AG09319 (cell line): ENCODE measurements at places on chromosomes 11 and 22.

DNA sequence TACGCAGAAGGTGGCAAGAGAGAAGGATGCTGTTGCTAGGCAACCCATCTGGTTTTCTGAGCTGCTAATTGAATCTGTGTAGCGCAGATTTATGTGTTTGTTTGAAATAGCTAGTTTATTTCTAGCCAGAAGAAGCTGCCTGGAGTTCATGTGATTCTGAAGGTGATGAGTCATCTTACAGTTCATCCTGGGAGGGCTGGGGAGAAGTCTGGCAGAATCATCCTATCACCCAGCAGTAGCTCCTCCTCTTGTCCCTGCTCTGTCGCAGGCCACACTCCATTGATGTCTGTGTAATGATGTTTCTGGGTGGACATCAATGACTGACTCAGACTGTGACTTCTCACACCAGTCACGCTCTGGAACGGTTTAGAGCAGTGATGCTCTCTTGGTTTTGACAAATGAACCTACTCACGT lies 4.8 kb upstream of the FBXO7 start:
- DNase-seq: peak; percentile 7

DNA sequence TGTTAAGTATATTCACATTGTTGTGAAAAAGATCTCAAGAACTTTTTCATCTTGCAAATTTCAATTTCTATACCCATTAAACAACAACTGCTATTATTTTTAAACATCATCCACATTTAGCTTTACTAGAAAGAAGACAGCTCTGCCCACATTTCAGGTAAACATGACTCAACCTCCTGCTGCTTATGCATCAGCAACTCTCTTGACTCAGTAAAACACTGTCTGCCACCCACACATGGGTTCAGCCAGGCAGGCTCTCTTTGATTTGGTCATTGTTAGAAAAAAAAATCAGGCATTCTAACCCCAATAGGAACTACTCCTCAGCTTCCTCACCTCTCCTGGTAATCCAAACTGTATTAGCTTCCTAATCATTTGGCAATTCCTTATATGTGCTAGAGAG lies 5.1 kb upstream of the ENDOD1 start:
- no peak for DNase-seq

- no peak for DNase-seq
These were observed 349.2 kb downstream of the AASDHPPT start for GRCh38 chr11:106426696-106427095.

GRCh38 chr11:121711939-121712338 lies 259.2 kb upstream of the SORL1-AS1 start:
- no peak for DNase-seq

- peak; percentile 44 for DNase-seq
These were observed 15.5 kb upstream of the TMPRSS5 start for GRCh38 chr11:113721462-113722066.

GRCh38 chr11:93945596-93945995 lies 75.6 kb upstream of the HEPHL1 start:
- no peak for DNase-seq

DNA sequence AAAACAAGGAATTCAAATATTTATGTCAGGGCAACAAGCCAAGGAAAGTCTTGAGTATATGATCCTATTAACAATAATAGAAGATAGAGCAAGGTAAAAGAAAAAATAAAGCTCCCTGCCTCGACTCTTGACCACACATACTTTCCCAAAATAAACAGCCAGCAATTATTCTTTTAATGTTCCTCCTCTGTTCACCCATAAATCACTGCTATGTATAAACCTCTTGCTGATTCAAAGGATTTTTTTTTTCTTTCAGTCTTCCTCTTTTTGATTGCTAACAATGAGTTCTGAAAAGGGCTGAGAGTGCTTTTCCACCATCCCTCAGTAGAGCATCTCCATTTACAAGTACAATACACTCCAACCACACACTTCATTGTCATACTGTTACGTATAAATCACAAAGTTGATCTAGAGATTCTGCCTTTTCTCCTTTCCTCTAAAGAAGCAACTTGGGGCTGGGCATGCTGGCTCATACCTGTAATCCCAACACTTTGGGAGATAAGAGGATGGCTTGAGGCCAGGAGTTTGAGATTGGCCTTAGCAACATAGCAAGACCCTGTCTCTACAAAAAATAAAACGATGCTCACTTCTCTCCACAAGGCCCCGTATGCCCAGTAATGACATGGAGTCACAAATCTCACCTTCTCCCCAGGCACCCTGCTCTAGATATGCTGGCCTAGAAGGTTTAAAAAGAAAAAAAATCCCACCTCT lies 24.0 kb downstream of the RAB30 start:
- DNase-seq: no peak

DNA sequence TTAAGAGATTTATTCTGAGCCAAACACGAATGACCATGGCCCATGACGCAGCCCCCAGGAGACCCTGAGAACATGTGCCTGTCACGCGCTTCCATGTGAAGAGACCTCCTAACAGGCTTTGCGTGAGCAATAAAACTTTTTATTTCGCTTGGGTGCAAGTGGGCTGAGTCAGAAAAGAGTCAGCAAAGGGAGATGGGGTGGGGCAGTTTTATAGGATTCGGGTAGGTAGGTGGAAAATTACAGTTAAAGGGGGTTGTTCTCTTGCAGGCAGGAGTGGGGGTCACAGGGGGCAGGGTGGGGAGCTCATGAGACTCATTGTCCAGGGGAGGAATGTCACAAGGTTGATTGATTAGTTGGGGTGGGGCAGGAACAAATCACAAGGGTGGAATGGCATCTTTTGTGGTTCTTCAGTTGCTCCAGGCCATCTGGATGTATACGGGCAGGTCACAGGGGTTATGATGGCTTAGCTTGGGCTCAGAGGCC lies 77.2 kb upstream of the FTH1 start:
- no peak for DNase-seq

DNA sequence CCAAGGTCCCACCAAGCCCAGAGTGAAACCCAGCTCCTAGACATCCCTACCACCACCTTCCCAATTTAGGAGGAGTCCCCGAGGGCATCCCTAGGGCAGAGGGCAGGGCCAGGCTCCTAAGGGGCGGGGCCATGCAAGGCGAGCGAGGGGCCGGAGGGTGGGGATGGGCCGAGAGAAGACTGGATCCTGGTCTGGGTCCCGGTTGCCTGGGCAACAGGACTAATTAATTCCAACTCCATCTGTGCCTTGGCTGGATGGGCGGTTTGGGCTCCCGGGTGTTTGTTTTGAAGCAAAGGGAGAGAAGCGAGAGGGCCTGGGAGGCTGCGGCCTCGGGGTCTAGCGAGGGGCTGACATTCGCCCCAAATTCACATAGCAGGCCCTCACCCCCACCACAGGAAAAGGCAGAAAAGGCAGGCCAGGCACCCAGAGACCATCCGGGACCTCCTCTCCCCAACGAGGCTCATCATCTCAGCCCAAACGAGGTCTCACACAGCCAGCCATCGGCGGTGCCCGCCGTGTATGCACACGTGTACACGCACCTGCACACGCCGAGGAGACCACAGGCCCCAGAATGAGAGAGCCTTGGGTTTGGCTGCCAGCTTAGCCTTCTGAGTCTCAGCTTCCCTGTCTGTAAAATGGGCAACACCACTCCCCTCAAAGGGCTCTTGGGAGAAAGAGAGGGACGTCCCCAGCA lies 23.9 kb downstream of the ELFN2 start:
- no peak for DNase-seq

DNA sequence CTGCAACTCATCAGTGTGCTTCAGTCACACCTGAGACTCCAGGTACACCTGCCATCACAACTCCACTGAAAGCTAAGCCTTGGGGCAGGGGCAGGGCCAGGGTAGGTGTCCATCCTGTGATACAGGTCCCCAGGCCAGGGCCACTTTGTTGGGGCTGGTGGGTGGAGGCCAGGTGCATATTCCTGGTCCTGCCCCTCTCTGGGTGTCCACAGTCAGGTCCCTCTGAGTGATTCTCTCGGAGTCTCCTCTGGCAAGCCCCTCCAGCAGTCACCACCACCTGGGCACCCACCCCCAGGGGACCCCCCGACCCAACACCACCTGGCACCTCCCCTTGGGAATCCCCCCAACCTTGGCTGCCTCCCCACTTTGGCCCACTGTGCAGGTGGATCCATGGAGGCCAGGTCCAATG lies 9.5 kb upstream of the ACR start:
- DNase-seq: no peak

DNA sequence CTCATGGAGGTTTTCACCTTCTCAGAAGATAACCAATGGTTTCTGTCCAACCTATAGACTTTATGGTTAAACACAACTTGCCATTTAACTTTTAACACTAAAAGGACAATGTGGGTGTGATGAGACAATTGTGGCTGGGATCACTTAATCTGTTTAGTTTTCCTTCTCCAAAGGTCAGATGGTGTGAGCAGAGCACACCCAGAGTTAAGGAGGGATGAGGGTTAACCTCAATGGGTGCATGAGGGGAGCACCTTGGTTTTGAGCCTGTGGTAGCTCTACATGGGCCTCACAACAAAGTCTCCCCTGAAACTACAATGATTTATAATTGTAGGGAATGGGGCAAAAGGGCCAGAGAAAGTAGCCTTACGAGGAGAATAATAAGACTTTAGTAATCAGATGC lies 28.9 kb upstream of the CHRM4 start:
- DNase-seq: no peak

DNA sequence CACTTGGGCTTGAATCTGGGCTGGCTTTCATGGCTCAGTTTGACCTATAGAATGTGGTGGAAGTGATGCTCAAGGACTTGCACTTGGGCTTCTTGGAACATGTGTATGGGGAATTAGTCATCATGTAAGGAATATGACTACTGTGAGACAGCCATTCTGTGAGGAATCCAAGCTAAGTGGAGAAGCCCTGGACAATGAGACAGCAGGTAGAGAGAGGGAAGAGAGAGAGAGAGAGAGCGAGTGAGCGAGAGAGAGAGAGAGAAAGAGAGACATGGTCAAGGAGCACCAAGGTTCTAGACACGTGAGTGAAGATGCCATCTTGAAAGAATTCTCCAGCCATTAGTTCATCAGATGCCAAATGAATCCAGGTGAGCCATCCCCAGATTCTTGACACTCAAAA lies 261.6 kb upstream of the SORL1-AS1 start:
- DNase-seq: no peak

- DNase-seq: no peak
These were observed 116.5 kb downstream of the AASDHPPT start for GRCh38 chr11:106193956-106194355.

GRCh38 chr11:99571094-99571493 lies 550.3 kb downstream of the CNTN5 start:
- DNase-seq: no peak

DNA sequence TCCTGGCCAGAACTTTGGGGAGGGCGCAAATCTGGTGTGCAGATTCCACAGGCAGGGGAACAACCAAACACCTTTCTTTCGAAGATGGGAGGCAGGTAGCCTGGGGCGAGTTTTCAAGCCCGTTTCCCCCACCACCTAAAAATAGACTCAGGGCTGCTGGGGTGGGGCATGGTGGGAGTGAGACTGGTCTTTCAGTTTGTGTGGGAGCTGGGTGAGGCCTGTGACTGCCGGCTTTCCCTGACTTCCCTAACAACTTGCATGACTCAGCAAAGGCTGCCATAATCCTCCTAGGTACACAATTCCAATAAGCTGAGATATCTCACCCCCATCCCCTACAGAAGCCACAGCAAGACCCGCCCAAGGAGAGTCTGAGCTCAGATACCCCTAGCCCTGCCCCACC lies 4.3 kb upstream of the OR5B12 start:
- DNase-seq: no peak

DNA sequence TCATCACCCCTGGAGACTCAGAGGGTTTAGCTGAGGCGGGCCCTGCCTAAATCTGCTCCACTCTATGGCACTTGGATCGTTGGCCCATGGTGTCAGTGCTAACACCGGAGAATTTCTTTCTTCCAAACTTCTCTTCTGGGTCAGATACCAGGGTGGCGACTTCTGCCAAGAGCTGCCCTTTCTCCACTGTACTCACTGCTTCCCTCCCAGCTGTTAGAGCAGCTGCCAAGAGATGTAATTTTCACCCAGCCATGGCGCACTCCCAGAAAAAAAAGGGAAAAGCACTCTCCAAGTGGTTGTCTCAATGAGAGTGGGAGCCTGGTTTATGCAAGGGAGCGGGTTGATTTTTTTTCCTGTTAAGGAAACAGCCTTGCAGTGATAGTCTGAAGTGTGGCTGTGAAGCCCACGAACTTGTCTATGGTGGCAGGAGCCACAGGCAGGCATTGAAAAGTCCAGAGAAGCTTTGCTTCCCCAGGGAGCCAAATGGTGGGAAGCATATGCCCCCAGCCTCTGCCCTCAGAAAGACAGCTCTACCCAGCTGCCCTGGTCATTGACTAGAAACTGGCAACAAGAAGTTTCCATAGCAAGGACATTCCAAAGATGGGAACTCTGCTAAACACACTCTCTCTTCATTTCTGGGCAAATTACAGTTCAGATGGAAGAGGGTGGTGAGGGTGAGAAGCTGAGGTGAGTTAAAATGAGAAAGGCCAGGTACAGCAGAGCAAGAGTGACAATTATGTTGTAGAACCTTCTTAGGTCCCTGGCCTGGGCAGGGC lies 10.7 kb downstream of the PCSK7 start:
- DNase-seq: no peak

- no peak for DNase-seq
These were observed 9.6 kb downstream of the KIAA1671 start for GRCh38 chr22:24962094-24962493.
